ENCODE measurements at places on chromosomes 7 and 10.

- DNase-seq, result no peak
Observed at GRCh38 chr7:2044883-2045471, 187.8 kb downstream of the MAD1L1 start.

DNA sequence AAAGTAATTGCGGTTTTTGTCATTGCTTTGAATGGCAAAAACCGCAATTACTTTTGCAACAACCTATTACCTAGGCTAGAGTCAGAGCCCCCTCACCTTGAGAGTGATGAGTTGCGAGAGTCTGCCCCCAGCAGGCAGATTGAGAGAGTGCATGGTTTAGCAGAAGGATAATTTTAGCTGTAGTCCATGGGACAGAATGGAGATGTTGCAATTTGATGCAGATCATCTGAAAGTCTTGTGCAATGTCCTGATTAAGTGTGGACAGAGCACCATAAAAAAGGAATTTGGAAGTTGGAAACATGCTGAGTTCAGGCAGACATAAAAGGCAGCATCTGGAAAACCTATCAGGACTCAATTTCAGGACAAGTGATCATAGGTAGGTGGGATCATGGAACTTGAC lies 48.7 kb downstream of the GPR141 start:
- no peak for DNase-seq

GRCh38 chr10:84596585-84596984 lies 268.2 kb downstream of the CCSER2 start:
- DNase-seq, result no peak

- DNase-seq, result peak; percentile 73
Observed at GRCh38 chr7:150876817-150877526, 24.7 kb downstream of the AOC1 start.

- no peak for DNase-seq
Observed at GRCh38 chr7:159115601-159116501, 28.8 kb downstream of the VIPR2 start.

GRCh38 chr10:132575320-132576201 lies 38.0 kb downstream of the INPP5A start:
- DNase-seq, result peak; percentile 4

DNA sequence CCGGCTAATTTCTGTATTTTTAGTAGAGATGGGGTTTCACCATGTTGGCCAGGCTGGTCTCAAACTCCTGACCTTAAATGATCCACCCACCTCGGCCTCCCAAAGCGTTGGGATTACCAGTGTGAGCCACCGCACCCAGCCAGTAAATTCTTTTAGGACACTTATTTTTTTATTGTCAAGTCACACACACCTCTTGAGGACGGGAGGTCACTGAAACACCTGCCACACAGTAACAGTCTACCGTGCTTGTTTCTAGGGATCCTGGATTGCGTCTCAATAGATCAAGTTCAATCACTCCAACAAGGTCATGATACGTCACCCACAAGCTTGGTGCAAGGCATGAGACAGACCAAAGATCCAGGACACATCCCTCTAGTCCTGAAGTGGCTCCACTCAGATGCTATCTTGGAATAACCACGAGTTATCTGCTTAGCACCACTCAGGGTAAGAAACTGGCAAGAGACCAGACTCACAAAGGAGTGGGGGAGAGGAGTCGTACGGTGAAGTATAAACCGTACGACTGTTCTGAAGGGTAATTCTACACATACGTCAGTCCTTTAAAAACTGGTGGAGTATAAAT lies 58.9 kb upstream of the NCAPG2 start:
- DNase-seq, result no peak

DNA sequence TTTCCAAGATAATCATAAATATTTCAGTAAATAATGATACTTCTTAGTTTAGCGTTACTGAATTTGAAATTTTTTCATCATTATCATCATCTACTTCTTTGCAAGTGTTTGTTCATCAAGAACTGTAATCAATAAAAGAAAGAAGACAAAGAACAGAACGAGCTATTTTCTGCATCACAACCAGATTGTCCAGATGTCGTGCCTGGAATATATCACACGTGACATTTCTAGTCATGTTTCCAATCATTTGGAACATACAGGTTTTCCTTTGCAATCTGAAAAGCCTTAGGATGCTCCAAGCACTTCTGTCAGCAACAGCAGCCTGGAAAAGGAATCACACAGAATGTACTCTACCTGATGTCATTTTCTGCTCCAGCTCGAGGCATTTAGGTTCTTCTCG lies 107.4 kb downstream of the FAM107B start:
- no peak for DNase-seq

DNA sequence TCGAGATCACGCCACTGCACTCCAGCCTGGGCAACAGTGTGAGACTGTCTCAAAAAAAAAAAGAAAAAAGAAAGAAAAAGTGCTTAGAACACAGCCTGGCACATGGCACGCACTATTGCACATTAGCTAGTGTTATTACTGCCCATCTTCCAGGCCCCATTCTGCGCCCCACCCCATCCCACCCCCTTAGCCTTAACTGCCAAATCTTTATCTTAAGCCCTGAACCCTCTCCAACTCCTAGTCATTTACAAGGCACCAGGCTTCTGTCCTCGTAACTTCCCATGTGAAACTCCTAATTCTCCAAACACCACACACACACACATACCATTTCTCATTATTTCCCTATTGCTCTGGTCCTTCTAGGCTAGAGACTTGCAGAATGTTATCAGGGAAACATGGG lies 4.8 kb downstream of the FRAT2 start:
- no peak for DNase-seq

DNA sequence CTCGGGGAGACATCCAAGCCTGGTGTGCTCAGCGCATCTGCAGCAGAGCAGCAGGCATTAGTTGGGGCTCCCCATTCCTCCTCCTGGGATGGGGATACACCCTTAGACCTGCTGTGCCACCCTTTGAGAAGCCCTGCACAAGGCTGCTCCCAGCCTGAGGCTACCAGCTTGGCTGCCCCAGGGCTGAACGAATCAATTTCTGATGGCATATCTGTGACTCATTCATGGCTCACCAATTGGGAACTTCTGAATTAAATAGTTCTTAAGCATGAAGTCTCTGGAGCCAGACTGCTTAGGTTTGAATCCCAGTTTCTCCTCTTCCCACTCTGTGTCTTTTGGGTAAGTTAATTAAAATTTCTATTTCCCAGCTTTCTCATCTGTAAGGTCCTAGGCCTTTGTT lies 16.3 kb upstream of the GLI3 start:
- no peak for DNase-seq

- DNase-seq, result no peak
Observed at GRCh38 chr10:69483963-69484362, 32.7 kb downstream of the TSPAN15 start.

DNA sequence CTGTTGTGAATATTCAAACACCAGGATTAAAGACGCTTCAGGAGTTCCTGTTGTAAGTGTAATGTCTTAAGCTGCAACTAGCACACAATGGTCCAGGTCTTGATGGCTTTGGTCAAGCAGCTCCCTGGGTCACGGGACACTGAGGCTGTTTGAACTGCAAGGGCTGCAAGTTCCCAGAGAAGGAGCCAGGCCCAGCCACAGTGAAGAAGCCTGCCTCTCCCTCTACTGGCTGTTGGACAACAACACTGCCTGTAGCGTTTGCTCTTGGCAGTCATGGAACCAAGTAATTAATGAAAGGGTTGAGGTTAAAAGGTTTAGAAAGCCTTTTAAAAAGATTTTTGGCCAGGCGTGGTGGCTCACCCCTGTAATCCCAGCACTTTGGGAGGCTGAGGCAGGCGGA lies 31.9 kb upstream of the GUSB start:
- DNase-seq, result no peak

- no peak for DNase-seq
Observed at GRCh38 chr7:92523110-92523509, 5.2 kb downstream of the PEX1 start.

GRCh38 chr10:17153321-17153720 lies 23.7 kb upstream of the CUBN start:
- no peak for DNase-seq

DNA sequence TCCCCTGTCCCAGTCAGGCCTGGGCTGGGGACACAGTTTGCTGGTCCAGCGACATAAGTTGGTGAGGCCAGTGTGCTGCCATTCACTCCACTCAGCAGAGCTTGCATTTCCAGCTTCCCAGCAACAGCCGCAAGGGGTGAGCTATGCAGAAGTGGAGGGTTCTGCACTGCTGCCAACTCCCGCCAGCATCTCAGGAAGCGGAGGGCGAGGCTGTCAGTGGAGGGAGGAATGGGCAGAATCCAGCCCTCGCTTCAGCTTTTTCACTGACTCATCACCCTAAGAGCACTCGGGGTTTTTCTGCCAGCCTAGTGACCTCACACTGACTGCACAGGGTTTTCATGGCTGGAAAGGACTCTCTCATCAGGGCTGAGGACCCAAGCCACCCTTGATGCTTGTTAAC lies 625.1 kb upstream of the MKI67 start:
- DNase-seq, result no peak

DNA sequence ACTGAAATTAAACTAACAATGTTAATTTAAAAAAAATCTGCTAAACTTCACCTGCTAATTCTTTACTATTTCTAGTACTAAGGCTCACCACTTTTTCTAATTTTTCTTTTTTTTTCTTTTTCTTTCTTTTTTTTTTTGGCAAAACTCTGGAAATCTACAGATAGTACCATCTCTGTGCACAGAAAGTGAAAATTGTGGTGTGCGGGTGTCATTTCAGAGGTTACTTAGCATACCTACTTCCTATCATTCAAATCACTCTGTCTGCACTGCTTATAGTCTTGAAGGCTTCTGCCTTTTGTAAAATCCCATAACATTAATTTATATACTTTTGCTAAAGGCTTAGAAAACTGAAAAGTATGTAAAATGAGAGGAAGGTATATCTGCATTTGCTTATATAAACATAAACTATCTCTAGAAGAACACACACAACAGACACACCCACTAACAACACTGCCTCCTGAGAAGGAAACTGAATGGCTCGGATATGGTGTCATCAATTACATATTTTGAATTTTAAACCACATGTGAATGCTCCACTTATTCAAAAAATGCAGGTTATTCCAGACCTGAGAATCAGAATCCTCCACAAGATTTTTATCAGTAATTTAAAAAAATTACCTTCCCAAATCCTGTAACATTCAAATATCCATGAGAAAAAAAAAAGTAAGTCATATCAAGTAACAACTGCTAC lies 229.5 kb downstream of the PARD3 start:
- no peak for DNase-seq

Data from DMS79 treated with DMSO at 0.1 percent for 48 hours (cell line).